Mucosa of gallbladder (tissue), 1 donor: ENCODE measurements at places on chromosomes 12 and 14. TPM values are rescaled to one million over a fixed set of nuclear protein-coding genes. Genes with fewer than 3 reads are reported as not detected.

TMEM253 gene
- 4.3 TPM for total RNA-seq

KLRF1 gene
- total RNA-seq, result not detected

DNA sequence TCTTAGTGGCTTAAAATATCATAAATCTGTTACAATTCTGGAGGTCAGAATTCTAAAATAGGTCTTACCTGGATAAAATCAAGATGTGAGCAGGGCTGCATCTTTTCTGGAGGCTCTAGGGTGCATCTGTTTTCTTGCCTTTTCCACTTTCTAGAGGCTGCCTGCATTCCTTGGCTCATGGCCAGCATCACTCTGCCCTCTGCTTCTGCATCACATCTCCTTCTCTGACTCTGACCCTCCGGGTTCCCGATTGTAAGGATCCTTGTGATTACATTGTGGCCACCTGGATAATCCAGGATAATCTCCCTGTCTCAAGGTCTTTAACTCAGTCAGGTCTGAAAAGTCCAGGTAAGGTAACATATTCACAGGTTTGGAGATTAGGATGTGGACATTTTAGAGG is 11.0 kb upstream of the BMP4 start:
- DNase-seq, result no peak

CLEC7A gene
- 10.8 TPM for total RNA-seq

- no peak for DNase-seq
These were observed 58.0 kb upstream of the KRAS start for GRCh38 chr12:25308756-25309155.

CISTR gene
- total RNA-seq, result not detected

DNA sequence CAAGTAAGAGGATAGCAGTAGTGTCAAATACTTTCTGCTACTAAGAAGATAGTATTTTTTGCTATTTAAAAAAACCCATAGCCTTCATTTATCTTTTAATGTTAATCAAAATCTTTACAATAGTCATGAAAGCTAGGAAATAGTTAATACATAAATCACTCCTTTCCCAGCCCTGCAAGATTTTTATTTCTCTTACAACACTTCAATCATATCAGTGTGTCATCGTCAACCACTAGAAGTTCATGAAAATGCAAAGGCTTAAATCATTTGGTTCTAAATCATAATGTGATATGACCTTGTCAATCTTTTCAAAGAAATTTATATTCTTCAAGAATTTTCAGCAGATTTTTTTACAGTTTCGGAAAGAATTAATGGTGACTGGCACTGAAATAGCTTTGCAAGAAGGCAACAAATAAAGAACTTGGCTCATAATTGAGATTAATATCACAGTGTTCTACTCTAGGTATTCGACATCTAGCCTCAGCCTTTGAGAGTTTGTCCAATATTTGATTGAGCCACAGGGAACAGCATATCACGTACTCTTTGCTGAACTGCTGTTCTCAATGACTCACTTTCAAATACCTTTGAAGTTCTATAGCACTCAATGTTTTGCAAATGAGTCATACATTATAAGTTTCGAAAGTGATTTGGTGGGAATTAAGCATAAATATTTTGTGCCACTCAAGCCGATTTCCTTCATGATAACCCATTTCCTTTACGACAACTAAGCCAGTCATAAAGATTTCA is 384.0 kb upstream of the FOXG1 start:
- no peak for DNase-seq

CNTN1 gene
- 38.6 TPM for total RNA-seq

- no peak for DNase-seq
These were observed 81.3 kb downstream of the SCN8A start for GRCh38 chr12:51672334-51672733.

- no peak for DNase-seq
These were observed 9.7 kb upstream of the KRT2 start for GRCh38 chr12:52661668-52662067.

- no peak for DNase-seq
These were observed 65.0 kb upstream of the FGD4 start for GRCh38 chr12:32334371-32334777.

ADAM20 gene
- 0.60 TPM for total RNA-seq

DNA sequence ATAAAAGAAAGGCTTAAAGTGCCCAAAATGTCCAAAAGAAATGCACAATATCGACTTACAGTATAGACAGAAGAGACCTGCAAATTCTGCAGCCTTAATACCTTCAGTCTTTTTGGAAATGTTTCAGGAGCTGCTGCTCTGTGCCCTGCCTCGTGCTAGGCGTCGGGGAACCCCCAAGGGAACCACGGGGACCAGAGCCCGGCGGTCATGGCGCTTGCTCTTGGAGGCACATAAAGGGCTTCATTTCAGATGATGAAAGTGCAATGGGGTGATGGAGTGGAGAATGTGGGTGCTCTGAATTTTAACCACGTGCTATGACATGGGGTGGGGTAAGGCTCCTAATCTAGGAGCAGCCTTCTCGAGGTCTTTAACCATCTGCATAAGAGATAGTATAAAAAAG is 14.8 kb upstream of the AACS start:
- DNase-seq, result no peak

GRCh38 chr12:73589220-73589619 is 948.4 kb upstream of the ATXN7L3B start:
- no peak for DNase-seq

DNA sequence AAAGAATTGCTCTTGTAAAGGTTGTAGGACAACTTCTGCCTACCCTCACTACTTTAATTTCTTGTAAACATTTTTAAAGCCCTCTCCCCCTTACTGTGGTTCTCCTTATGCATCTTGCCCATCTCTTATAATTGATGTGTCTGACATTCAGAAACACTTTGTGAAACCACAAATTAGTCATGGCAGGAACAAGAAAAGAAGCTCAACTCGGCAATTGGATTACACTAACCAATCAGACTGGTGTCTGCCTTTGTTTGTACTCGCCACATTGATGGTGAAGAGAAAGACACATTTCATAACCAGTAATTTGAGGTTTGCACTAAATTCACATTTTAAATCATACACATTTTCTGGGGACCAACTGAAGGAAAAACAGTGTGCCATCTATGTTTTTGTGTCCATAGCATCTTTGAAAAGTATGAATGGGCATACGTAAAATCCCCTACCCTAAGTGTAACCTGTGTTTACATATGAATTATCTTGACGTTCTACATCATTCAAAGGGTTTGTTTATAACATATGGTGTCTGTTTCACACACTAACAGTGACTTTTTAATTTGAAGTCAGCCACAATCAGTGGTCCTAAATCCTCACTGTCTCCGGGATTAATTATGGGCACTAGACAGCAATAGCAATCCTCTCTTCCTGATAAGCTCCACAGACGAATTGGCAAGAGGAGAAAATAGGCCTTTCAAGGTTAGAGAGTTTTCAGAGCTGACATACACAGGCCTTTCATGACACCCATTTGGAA is 49.9 kb downstream of the OTX2 start:
- no peak for DNase-seq

GRCh38 chr12:24889411-24889810 is 59.5 kb downstream of the BCAT1 start:
- DNase-seq, result no peak

GRCh38 chr14:20609215-20610001 is 18.2 kb upstream of the RNASE12 start:
- DNase-seq, result peak; percentile 80

DIO2 gene
- 1.8 TPM for total RNA-seq

DNA sequence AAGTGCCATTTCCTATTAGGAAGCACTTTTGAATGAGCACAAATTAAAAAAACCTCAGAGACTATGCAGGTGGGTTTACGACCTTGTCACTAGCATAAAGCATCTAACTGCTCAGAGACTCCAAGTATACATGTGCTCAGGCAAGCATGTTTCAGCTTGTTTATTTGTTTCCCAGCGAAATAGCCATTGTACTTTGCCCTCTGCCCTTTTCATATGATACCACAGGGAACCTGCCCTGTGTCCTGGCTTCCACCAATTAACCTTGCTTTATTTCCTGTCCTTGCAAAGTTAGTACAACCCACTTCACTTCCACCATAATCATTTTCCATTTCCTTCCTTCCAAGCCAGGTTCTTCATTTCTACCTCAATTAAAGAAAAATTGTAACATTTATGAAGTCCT is 194.9 kb downstream of the DUSP6 start:
- no peak for DNase-seq

DNA sequence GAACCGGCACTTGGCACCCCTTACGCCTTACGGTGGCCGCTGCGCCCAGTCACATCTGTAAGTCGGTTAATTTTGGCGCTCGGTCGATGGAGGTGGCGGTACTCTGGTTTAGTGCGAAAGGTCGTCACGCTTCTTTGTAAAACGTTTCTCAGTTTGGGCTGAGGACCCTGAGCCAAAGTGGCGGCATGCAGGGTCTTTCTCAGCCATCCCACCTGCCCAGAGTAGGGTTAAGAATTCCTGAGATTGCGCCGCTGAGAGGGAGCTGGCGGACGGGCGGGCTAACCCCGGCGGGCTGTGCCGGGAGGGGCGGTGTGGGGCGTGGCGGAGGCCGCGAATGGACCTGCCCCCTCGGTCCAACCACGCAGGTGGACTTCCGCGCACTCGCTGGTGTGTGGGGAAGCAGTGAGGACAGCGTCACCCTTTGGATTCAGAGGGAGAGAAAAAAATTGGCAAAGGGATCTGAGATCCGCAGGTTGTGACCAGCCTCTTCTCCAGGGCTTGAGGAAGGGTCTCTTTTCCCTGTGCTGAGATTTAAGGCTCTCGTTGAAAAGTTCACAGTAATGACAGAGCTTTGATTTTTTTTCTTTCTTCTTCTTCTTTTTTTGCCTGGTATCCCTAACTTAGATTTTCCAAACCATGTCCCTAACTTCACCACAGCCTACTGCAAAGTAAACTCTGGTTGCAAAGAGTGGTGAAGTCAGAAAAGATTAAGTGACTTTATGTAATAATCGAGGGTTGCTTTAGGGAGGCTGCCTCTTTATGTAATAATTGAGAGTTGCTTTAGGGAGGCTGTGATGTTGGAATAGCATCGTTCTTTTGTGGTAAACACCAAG is 602 bp upstream of the FBXO33 start:
- peak; percentile 91 for DNase-seq

- DNase-seq, result no peak
These were observed 175.8 kb downstream of the TTC8 start for GRCh38 chr14:89000007-89000942.

DNA sequence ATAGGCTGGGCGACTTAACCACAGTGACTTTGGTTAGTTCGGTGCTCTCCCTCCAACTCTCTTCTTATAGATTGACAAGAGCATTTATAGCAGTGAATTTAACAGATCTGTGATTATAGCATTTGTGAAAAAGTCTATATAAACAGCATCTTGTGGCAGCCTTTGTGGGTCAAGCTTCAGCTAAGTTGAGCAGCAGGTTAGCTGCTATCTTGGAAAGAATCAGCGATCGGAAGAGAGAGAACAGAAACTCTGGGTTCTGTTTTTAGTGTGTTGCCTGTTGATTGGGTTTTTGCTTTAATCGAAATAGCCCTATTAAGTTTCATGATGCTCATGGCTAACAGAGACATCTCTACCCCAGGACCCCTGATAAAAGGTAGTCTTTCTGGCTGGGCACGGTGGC is 20.2 kb downstream of the EVL start:
- no peak for DNase-seq

- DNase-seq, result no peak
These were observed 1313.9 kb downstream of the TMEM121 start for GRCh38 chr14:106840258-106840657.

GRCh38 chr12:1832801-1833595 is 12.6 kb downstream of the LRTM2 start:
- no peak for DNase-seq

DNA sequence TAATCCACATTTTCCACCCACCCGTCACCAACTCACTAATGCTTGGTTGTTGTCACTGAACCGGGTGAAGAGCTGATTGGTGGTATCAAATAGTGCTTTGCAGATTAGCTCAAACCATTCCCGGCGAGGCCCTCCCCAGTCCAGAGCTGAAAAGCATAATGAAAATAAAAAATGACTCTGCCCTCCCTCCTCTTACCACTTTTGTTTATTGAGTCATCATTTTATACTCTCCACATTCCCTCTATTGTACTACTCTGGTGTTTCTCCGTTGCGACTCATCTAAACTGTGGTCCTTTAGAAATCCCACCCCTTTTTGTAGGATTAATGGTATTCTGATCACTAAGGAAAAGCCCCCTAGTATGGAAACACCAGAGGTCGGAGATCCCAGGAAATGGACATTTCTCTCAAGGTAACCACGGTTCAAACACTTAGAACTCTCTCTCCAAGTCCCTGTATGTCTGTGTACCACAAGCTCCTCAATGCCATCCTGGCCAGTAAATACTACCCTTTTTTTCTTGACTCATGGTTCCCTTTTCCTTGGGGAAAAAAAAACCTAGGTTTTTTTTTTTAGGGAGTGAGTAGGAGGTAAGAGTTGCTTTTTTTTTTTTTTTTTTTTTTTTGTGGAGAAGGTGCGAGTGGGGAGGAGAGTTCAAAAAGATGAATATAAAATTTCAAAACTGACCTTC is 42.0 kb downstream of the AREL1 start:
- no peak for DNase-seq

ESPL1 gene
- total RNA-seq, result 1.5 TPM

SMOC1 gene
- total RNA-seq, result 3.1 TPM

CD27 gene
- 3.8 TPM for total RNA-seq

ZDHHC22 gene
- 0.09 TPM for total RNA-seq

DNA sequence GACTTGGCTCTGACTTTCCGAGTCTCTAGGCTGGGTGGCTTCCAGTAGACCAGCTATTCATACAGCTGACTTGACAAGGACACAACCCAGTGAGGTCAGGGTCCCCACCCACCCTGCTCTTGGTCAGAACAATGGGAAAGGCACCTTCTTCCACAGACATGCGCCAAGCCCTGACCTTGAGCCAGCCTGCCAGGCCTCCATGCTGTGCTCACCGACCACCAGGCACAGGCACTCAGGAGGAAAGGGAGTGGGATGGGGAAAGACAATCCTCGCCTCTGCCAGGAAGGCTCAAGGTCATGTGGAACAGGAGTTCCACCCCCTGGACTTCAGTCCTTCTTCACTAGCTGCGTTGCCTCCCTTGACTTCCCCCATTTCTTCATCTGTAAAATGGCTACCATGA is 31.4 kb downstream of the GALNT16 start:
- DNase-seq, result no peak

- DNase-seq, result no peak
These were observed 30.5 kb upstream of the DDHD1 start for GRCh38 chr14:53183611-53184010.

DNA sequence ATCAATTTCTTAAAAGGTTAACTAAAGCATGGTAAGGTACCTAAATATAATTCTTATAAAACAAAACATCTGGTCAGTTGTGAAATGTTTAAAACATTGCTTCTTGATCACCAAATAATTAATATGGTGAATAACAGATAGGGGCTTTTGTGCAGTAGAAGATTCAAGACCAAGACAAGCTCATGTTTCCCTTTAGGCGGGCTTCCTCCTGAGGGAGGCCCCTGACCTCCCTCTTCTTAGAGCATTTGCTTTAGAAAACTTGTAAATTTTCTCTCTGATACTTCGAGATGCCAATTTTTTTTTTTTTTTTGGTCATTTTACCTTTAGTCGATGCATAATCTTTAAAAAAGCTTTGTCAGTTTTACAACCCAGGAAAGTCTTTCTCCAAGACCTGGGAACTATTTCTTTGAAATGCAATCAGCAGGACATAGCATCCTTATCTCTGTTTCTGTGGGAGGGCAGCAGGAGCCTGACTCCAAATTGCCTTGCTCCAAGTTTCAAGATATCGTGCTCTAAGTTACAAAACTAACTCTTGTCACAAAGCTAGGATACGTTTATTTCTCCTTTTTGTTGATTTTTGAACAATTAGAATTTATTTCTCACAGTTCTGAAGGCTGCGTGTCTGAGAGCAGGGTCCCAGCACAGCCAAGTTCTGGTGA is 66.6 kb upstream of the BICD1 start:
- DNase-seq, result no peak

- peak; percentile 86 for DNase-seq
These were observed 2.5 kb downstream of the NUAK1 start for GRCh38 chr12:106136263-106136662.
